Right renal pelvis (tissue), 4 donors: ENCODE measurements at places on chromosomes 7 and 10.

DNA sequence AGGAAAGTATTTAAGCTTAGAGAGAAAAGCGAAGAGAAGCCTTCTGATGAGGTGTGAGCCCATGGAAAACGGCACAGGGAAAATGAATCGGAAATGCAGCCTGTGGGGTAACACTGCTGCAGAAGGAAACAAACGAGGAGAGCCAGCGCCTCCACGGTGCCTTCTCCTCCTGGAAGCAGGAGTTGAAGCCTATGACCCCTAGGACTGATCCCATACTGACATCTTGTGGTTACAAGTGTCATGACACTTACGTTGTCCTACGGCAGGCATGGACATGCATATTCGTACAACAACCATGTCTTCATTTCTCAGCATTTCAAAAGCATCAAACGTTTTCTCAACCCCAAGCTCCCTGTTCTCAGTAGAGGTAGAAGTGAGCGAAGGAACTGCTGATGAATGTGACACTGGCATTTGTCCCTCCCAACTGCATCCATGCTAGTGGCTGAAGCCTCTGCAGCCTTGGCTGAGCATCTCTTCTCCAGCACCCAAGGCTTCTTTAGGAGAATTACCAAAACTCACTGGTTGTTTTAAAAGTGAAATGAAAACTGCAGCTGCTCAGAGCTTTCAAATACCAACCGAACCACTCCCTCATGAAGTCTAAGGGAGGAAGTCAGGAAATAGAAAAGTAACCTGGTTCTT lies 160.2 kb downstream of the JAZF1 start:
- DNase-seq: peak; percentile 63

- DNase-seq: no peak
These were observed 365.2 kb upstream of the MEOX2 start for GRCh38 chr7:16051561-16052255.

- no peak for DNase-seq
These were observed 8.3 kb upstream of the PPP1R35 start for GRCh38 chr7:100444311-100445278.

DNA sequence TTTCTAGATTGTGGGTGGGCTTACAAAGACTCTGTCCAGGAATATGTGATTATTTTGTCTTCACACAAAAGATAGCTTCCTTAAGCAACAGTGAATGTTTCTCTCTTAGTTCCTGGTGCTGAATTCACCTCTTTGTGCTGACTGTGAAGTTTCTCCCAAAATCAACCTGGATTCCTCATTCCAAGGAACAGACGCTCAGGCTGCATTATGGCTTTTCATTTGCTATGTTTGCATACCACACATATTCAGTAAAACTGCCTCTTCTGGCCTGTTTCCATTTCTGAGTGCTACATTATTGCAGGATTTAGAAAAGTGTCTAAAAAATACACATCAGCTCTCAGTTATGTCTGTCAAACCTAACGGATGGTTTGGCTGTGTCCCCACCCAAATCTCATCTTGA lies 21.5 kb downstream of the MACROH2A2 start:
- no peak for DNase-seq

GRCh38 chr10:63252095-63252762 lies 119.1 kb downstream of the NRBF2 start:
- no peak for DNase-seq

- DNase-seq: no peak
These were observed 1.3 kb upstream of the CHST3 start for GRCh38 chr10:71962901-71963300.

DNA sequence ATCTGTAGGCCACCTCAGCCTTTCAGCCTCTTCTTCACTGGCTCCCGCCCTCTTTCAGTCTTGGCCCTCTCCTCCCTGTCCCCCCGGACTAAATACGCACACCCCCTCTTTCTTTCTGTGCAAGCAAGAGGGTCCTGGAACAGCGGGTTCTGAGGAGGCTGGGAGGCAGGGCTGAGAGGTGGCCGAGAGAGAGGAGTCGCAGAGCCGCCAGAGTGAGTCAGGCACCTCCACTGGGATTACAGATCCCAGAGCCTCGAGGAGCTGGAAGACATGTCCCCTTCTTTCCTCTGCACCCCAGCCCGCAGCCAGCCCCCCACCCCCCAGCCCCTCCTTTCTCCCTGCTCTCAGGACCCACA lies 182 bp downstream of the CCDC136 start:
- DNase-seq: no peak

DNA sequence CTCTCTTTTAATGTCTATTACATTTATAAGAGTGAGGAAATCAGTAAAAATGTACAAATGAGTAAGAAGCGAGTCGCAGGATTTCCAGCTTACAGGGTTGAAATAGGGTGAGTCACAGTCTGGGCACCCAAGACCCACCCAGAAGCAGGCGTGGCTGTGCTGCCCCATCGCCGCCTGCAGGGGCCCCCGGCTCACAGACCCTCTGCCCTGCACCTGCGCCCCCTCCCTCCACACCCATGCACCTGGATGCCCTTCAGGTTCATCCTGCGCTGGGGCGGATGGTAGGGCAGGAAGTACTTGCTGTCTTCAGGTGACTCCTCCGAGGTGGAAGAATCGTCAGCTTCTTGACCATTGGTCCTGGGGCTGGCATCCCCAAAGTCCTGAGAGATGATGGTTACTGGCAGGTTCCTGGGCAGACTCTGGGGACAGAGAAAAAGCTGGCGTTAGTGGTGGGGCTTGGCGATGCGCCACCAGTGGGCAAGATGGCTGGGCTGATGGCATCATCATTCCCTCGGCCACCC lies 90.2 kb upstream of the GNA12 start:
- DNase-seq: no peak

- DNase-seq: no peak
These were observed 79.6 kb downstream of the LARP4B start for GRCh38 chr10:851901-852300.

DNA sequence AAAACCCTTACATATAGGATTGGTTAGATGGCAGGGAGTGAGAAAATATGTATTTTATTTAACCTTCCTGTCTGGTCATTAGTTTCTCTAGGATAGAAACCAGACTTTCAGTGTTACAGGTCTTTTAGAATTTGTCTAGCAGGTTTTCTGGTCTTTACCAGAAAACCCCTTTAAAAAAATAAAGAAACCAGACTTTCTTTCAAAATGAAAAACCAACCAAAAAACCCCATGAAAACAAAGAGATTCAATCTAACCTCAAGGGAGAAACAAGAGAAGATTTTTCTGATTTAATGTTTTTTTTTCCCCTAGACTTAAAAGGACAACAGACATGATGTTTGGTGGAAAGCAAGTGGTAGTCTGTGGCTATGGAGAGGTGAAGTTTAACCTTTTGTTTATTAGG lies 28.7 kb upstream of the STRIP2 start:
- DNase-seq: no peak

DNA sequence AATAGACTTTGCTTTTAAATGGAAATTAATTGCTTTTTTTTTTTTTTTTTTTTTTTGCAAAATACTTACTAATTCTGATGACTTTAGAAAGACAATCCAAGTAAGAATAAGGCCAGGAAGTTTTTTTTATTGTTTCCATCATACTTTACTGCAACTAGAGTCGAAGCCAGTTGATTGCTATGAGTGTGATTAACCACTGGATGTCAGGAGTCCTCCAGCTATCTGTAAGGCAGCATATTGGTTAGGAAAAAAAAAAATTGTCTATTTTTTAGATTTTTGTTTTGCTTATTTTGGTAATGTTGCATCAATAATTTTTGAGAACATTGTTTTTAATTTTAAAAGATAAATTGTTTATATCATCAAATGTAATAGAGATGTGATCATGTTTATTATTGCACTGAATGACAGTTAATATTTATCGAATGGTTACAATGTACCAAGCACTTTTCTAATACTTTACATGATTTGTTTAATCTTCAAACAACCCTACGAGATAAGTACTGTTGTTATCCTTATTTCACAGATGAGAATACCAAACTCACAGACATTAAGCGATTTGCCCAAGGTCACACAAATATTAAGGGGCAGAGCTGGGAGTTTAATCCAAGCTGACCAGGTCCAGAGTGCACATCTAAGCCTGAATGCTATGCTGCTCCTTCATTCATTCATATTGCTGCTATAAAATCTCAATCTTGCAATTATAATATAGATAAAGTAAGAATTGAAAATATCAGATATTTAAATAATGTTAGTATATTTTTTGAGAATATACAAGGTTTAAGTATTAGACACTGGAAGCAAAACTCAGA lies 19.9 kb upstream of the LMOD2 start:
- DNase-seq: no peak

GRCh38 chr10:59631237-59631636 lies 78.4 kb downstream of the SLC16A9 start:
- DNase-seq: no peak

DNA sequence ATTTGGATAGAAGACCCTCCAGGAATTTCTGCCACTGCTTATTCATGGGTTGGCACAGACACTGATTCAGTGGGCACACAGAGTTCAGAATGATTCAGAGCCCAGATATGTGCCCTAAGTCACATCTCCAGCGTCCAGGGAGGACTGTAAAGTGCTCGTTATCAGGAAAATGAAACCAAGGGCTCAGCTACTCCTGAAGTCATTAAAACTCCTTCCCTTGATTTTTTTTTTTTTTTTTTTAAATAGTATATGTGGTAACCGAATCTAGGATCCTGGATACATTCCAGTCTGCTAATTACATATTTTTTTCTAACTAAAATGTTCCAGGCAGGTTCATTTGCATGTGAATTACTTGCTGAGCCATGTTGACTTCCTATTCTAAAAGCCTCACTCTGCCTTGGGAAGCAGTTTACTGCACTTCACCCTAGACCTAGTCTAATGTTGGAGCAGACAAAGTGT lies 34.7 kb downstream of the MET start:
- DNase-seq: no peak

DNA sequence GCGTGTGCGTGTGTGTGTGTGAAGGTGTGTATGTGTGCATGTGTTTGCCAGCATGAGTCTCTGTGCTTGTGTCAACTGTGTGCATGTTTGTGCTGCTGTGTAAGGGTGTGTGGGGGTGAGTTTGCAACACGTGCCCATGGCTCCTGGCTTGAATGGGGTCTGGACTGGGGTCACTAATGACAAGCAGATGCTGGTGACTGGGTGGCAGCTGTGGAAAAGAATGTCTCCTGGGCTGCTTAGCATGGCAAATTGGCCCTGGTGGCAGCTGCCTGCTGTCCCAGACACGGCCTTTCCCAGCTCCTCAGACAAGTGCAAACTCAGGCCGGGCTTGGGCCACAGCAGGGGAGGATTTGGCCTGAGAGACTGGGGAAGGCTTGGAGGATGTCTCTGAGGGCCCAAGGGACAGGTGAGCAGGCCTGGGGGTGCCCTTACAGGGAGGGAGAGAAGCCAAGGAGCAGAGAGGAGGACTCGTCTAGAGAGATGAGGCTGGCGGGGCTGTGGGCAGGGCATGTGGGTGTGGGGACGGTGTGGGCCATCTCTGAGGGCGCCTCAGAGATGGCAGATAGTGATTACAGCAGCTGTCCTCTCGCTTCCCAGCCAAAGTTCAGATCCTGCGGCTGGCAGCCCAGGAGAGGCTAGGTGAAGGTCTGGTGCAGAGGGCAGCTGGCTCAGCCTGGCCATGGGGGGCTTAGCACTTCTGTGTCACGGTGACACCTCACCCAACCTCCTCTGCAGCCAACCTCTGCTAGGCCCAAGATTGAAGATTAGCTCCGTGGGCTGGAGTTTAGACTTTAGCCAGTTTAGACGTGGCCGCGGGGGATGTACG lies 1.5 kb downstream of the AQP1 start:
- DNase-seq: no peak

GRCh38 chr7:122166740-122167139 lies 22.7 kb upstream of the AASS start:
- no peak for DNase-seq

DNA sequence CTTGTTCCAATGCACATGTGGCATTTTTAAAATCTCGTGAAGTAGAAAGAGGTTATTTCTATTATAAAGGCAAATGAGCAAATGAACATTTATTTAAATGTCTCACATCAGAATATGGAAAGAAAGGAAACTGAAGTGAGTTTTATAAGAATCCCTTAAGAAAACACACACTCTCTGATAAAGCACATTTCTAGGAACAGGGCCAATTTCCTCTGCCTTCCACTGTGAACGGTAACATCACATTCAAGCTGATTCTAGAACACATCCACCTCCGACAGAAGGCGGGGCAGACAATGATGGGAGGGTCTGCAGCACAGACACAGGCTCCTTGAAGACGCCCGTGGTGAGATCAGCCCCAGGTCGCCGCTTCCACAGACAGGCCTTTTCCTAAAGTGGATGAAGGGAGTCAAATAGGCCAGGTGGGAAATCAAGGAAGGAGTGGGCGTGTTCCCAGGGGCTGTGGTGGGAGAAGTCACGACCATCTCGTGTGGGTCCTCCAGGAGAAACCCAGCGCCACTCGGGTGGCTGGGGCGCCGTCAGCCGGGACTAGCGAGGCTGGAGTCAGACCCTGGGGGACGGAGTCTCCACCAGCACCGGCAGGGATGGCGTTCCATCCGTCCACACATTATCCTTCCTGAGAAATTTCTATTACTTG lies 31.1 kb downstream of the PITRM1 start:
- DNase-seq: no peak

DNA sequence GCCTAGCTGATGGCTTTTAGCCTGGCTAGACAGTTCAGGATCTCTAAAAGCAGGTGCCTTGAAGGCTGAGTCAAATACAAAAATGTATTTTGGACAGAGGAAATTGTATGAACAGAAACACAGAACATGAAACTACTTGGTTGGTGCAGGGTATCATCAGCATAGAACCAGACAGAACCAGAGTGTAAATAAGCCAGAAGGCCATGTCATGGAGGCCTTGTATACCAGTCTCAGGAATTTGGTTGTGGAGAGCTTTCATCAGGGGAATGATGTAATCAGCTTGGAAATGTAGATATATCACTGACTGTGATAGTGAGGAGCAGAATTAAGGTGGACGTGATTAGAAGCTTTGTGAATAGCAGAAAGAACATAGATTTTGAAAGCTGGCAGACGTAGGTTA lies 82.9 kb downstream of the CFTR start:
- no peak for DNase-seq

- no peak for DNase-seq
These were observed 104.1 kb upstream of the SLC25A13 start for GRCh38 chr7:96426027-96426426.

DNA sequence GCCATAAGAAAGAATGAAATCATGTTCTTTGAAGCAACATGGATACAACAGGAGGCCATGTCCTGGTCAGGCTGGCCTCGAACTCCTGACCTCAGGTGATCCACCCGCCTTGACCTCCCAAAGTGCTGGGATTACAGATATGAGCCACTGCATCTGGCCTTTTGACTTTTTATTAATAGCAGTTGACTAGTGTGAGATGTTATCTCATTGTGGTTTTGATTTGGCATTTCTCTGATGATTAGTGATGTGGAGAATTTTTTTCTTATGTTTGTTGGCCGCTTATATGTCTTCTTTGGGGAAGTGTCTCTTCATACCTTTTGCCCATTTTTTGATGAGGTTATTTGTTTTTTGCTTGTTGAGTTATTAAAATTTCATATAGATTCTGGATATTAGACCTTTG lies 400.9 kb downstream of the SUGCT start:
- no peak for DNase-seq
